ENCODE measurements at places on chromosomes 1 and 21. TPM values are rescaled to one million over a fixed set of nuclear protein-coding genes. Genes with fewer than 3 reads are reported as not detected.

Gene CIART
- total RNA-seq: 8.1 TPM

Gene TNFRSF18
- 0.67 TPM for total RNA-seq

Gene OR2T1
- total RNA-seq: not detected

Gene FABP3
- 0.33 TPM for total RNA-seq

Gene LDLRAD2
- not detected for total RNA-seq

DNA sequence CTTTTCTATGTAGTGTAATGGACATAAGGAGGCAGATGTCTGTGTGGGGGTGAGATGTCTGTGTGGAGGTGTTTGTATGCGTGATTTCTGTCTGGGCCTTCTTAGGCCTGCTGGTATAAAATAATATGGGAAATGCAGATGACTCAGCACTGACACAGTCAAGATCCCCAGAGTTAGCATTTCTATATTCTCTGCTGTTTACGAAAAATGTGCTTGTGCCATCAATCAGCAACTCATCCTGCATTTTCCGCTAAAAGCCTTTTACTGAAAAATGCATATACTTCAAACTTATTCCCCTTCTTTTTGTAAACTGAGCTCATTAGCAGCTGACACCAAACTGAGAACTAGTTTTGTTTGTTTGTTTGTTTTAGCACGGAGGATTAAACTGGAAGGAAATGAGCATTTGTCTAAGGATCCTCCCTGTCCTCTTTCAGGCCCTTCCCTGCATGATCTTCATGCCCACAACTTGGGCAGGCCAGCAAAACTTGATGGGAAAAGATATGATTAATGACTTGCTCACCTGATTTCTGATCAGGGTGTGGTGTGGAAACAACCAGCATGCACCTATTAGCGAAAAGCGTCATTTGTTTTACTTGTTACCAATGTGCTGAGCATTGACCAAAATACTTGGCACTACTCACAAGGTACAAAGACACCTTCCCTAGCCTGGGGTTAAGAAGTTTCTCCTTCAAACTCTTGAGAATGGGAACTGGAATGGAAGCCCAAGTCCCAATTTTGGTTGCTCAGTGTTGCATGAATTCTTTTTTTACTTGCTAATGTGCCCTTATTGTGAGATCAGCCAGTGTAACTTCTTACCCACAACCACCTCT, 77.4 kb downstream of the NDUFS5 start:
- peak; percentile 95 for DNase-seq

GRCh38 chr1:152001631-152002584, 8.2 kb upstream of the S100A10 start:
- DNase-seq: peak; percentile 100

DNA sequence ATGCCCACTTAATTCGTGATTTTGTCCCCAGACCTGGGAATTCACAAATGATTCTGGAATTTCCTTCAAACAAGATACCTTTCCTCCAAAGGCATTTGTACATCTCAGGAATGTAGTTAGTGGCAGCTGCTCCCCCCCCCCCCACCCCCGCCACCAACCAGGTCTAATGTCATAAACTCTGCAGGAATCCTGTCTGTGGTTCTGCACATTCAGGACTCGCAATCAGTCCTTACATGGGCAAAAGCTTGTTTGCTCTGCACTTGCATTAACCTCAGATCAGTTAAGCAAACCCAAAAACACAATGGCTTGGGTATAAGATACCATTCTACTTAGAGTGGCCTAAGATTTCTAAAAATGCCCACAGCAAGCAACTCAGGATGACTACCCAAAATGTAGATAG, 143.8 kb downstream of the TGFB2 start:
- DNase-seq: peak; percentile 42

GRCh38 chr1:209869291-209870149, 41.7 kb downstream of the UTP25 start:
- DNase-seq: no peak

GRCh38 chr1:84995484-84996334, 1.2 kb downstream of the MCOLN2 start:
- no peak for DNase-seq

Measured in mammary epithelial cell (primary cell).